ENCODE measurements at places on chromosomes 7 and 10.

DNA sequence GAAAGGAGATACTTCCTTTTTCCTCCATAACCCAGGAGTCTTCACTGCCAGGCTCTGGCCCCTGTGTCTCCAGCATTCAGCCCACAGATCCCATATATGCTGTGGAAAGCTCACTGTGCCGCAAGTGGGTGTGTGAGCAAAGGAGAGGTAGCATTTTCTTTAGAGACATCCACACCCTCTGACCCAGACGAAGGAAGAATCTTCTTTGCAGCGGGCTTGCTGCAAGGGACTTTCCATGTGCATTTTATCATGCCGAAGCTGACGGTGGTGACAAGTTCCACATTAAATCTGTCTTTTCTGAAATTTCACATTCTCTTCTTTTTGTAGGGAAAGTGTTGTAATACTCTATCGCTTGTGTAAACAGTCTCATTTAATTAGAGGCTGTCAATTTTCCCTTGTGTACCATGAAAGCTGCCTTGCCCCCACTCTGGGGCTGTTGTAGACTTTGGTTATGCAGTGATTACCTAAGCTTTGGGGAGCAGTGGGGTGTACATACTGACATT, 409.5 kb downstream of the SUGCT start:
- DNase-seq = no peak

DNA sequence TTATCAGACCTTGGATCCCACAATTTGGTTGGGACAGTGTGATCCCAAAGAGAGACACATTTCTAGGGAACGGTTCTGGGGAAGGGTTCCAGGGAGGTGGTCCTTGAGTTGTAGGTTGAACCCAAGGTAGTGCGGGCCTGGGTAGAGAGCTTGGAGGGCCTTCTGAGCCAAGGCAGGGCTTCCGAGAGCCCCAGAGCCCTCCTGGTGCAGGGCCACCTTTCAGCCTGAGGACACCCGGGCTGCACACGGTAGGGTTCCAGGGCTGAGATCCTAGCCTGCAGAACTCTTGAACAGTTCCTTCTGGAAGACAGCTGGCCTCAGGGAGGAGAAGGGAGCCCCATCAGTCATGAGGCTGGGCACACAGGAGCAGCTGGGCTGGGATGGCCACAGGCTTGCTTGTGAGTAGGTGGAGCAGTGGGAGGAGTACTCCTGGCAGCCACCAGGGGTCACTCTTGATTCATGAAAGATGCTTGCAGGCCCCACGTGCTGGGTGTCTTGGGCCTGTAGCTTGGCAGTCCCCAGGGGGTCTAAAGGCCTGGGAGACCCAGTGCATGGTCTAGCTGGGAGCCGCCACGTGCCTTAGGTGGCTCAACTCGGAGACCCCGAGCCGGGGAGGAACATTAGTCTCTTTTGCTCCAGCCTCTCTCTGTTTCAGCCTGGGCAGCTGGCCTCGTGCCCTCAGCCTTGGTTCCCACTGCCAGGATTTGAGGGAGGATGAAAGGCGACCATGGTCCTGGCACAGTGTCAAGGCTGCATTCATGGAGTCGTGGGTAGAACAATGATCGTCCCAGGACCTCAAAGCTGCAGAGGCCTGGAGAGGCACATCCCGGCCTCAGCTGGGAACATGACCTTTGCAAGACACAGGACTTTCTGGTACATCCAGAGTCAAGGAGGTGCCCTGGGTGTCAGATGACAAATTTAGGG, 381.6 kb downstream of the TYW1 start:
- peak; percentile 88 for DNase-seq

GRCh38 chr7:824081-824480, 8.2 kb upstream of the SUN1 start:
- peak; percentile 28 for DNase-seq

DNA sequence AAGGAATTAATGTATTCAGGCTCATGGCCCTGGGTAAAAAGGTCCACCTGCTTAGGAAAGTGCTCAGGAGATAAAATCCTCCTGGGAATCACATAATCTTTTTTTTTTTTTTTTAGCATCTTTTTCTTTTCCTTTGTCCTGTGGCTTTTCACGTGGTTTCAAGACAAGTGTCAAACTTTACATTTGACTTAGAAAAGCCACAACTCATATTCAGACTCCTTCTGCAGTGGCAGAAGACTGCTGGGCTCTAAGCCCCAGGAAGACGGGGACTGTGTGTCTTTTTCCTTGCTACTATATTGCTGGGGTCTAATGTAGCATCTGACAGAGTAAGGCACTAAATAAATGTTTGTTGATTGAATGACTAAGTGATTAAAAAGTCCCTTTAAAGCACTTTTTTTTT, 127.5 kb upstream of the ANKRD1 start:
- no peak for DNase-seq

DNA sequence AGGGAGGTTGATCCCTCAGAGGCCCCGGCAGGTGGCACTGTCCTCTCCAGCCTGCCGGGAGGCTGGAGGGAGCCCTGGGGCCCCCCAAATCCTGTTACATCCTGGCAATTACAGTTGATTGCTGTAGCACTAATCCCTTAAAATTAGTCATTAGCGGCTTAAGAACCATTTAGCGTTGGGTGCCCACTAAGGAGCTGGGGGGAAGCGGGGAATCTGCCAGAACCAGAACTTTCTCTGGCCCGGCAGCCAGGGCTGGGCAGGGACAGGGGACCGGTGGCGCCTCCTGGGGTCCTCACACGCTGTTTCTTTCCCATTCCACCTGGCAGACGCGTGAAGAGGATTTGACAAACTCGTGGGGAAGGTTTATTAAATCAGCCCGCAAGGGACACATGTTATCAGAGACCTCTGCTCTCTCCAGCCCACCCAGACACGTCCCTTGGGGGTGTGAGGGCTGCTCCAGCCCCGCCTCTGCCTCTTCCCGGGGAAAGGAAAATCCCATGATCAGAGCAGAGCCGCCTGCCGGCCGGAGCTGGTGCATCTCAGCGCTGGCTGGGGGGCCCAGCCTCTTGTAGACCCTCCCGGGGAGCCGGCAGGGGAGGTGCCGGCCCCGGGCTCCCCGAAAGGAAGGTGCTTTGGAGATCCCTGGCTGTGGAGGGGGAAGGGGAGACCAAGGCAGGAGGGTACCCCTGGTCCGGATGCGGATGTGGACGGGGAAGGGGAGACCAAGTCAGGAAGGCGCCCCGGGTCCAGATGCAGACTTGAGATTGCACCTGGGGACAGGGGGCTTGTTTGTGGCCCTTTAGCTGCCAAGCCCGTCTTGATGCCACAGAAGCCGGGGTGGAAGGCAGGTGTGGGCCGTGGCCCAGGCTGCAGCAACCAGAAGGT, 142.7 kb downstream of the ELFN1 start:
- DNase-seq = peak; percentile 94

DNA sequence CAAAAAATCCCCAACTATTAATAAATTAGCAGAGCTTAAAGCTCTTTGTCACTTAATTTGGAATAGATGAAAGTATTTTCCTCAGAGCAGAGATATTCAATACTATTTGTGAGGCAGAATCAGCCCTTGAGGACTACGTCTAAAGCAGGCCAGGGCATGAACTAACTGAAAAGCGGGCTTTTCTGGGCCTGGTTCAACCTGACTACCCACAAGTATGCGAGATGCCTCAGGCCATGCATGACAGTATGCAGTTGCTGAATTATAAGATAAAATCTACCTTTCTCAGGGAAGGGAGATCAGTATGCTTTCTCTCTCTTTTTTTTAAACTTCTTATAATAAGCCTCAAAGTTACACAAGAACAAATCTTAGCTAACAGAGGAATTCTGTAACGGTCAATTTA, 20.1 kb downstream of the TMEM168 start:
- DNase-seq = no peak

- no peak for DNase-seq
Measured at GRCh38 chr10:63206997-63207811, 74.1 kb downstream of the NRBF2 start.

- no peak for DNase-seq
Measured at GRCh38 chr10:118798231-118798662, 43.5 kb upstream of the CACUL1 start.

DNA sequence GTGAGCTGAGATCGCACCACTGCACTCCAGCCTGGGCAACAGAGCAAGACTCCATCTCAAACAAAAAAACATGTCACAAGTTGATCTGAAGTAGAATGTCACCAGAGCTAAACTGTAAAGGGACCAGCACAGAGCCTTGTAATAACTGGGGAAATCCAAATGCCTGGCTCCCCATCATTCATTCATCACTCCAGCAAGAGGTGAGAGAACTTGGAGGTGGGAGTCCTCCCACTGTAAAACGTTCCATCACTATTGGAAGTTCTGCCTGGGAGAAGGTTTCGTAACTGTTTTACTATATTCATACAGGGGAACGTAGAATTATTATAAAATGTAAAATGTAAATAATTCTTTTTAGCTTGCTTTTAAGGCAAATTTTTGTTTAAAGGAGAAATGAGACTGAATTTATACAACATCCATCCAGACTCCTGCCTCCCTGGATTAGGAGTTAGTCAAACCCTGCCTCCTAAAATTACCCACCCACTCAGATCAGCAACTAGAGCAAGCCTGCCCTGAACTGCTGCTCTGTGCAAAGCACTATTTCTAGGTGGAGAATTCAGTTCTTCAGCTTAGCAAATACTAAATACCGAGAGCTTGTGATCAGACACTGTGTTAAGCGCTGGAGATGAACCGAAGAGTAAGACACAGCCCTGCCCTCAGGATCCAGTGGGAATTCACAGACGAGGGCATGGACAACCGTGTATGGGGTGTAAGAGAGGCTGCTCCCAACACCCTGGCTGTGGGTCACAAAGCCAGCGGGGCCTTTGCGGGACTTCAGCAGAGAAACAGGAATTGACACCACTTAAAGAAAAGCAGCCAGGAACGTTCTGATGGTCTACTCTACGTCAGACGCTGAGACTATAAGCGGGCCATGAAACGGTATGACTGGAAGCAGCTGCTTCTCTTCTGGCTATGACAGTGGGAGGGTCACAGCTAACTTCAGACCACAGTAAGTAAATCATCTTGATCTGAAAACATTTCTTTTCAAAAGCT, 208.3 kb downstream of the ZMYND11 start:
- no peak for DNase-seq

Measured in H7 (cell line).